Neural progenitor cell (in vitro differentiated cells): ENCODE measurements at places on chromosomes 1 and 21. TPM values are rescaled to one million over a fixed set of nuclear protein-coding genes. Genes with fewer than 3 reads are reported as not detected.

SH3D21 gene
- total RNA-seq = 6.1 and 15.1 TPM in 2 replicates

VCAM1 gene
- total RNA-seq = 0.34 and 2.1 TPM in 2 replicates

CACHD1 gene
- 49.9 and 61.0 TPM in 2 replicates for total RNA-seq

LORICRIN gene
- not detected in 2 replicates for total RNA-seq

TNFRSF1B gene
- total RNA-seq = 0.04 and 0.22 TPM in 2 replicates

OR6N1 gene
- not detected in 2 replicates for total RNA-seq

CELA3B gene
- not detected in 2 replicates for total RNA-seq

FAM89A gene
- total RNA-seq = 1.9 and 2.1 TPM in 2 replicates

SLAMF8 gene
- not detected in 2 replicates for total RNA-seq

LRRIQ3 gene
- 1.2 and 3.3 TPM in 2 replicates for total RNA-seq

NUDT4B gene
- 10.9 and 21.5 TPM in 2 replicates for total RNA-seq

TRMT13 gene
- total RNA-seq = 19.7 and 28.8 TPM in 2 replicates

RAB4A gene
- 44.1 and 48.3 TPM in 2 replicates for total RNA-seq

RPAP2 gene
- 14.2 and 36.3 TPM in 2 replicates for total RNA-seq

DCAF8 gene
- total RNA-seq = 105 and 132 TPM in 2 replicates

ZNF644 gene
- 98.1 and 177 TPM in 2 replicates for total RNA-seq

CFAP45 gene
- total RNA-seq = not detected in 2 replicates

USH2A gene
- total RNA-seq = 0.03 and 0.04 TPM in 2 replicates

CCDC30 gene
- 2.0 and 2.8 TPM in 2 replicates for total RNA-seq

CLEC20A gene
- total RNA-seq = not detected in 2 replicates
